Stimulated activated CD4-positive, alpha-beta T cell treated with anti-CD3 and anti-CD28 coated beads, Interleukin-12 subunit alpha, Interleukin-12 subunit beta, amount 100 ng/mL, for 48 hours (primary cell): ENCODE measurements at places on chromosomes 5 and 9.

DNA sequence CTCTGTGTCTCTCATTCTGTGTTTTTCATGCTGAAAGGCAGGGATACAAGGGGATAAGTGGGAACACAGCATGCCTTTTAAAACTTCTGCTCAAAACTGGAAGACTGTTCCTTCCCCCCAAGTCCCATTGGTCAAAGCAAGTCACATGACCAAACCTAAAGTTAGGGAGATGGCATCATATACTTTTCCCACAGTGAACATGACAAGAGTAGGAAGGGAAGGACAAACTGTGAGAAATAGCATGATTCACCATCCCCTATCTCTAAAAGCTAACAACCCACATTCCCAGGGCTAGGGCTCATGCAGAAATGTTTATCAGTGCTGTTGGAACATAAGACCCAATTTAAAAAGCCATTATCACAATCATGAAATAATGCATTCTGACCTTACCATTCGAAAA lies 24.2 kb upstream of the SHISAL2B start:
- no peak for DNase-seq

DNA sequence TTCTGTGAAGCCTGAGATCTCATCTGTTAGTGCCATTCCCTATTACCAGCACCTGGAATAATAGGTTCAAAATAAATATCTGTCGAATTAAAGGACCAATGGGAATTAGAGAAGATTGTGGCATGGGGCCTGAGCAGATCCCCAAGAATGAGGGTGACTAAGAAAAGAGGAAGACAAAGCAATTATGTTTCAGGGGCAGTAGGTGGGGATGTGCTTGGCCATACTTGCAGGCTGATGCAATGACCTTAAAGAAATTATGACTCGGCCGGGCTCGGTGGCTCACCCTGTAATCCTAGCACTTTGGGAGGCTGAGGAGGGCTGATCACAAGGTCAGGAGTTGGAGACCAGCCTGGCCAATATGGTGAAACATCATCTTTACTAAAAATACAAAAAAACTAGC lies 562.8 kb downstream of the PTPRD start:
- DNase-seq, result no peak

- DNase-seq, result no peak
Observed at GRCh38 chr5:145682197-145682899, 152.8 kb downstream of the PRELID2 start.

GRCh38 chr9:15286161-15286821 lies 20.7 kb downstream of the TTC39B start:
- DNase-seq, result no peak

GRCh38 chr5:84017523-84018172 lies 297.0 kb upstream of the HAPLN1 start:
- DNase-seq, result no peak

DNA sequence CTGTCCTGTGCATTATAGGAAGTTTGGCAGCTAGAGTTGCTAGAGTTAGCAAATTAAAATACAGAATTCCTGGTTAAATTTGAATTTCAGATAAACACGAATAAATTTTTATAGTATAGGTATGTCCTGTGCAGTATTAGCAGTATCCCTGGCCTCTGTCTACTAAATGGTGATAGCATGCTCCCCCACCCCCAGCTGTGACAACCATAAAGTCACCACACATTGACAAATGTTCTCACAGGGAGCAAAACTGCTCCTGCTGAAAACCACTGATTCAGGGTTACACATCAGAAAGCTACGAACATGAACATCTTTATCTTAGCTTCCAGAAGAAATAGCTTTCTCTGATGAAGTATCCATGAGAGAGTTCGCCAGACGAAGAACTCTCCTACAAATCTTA lies 91.8 kb upstream of the CCDC112 start:
- no peak for DNase-seq
